ENCODE measurements at places on chromosomes 2 and 18. TPM values are rescaled to one million over a fixed set of nuclear protein-coding genes. Genes with fewer than 3 reads are reported as not detected.

DNA sequence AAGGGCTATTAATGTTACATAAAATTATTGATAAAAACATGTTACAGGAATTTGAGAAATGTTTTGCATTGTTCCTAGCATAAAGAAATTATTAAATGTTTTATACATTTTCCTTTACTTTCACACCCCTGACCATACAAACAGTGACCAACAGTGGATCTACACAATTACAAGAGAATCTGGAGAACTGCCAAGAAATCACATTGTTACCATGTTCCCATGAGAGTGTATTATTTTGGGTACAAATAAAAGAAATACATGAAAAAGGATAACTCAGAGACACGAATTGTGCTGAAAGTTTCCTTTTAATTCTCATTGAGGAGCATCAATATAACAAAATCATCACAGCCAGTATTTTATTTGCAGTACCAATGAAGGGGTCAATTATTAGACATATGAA is 150.1 kb downstream of the WDPCP start:
- no peak for DNase-seq

GRCh38 chr18:50454387-50454988 is 79.6 kb downstream of the SKA1 start:
- DNase-seq: no peak

GRCh38 chr2:83069724-83070123 is 1389.4 kb downstream of the SUCLG1 start:
- DNase-seq: no peak

GRCh38 chr2:23314687-23315086 is 70.3 kb upstream of the KLHL29 start:
- DNase-seq: no peak

Gene SPP2
- 0.30 TPM for polyA plus RNA-seq

Gene LINC00305
- not detected for polyA plus RNA-seq

Gene QPCT
- 0.06 TPM for polyA plus RNA-seq

DNA sequence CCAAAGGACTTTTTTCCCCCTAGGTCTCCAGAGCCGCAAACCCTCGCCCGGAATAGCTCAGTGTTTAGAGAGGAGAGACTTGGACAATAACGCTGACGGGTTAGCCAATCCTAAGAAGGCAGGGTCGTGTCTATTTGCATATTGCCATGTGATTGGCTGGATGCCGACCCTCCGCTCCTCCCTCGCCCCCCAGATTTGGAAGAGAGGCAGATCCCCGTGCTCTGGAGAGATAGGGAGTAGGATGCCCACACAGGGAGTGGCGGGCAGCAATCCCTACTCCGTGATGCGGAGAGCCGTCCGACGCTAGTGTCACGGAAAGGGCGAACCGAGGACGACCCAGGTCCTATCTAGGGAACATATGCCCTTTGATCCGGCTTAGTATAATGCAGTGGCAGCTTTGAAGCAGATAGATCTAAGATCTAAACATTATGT is 1.4 kb downstream of the WNT6 start:
- peak; percentile 92 for DNase-seq

DNA sequence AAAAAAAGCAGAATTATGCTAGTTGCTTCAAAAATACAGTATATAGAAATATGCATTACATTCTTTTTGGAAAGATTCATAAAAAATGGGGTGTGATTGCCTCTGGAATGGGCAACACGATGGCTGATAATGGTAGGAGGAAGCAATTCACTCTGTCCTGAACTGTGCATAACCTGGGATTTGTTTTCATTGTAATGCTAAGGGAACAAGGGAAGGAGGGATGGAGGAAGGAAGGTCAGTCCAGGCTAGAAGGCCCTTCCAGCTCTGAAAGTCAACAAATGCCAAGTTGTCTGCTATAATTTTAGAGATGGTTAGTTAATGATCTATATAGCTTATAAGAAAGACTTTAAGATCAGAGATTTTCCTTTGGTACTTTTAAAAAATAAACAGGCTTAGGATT is 40.8 kb downstream of the BUB1 start:
- DNase-seq: no peak

Gene FEV
- 1.2 TPM for polyA plus RNA-seq

DNA sequence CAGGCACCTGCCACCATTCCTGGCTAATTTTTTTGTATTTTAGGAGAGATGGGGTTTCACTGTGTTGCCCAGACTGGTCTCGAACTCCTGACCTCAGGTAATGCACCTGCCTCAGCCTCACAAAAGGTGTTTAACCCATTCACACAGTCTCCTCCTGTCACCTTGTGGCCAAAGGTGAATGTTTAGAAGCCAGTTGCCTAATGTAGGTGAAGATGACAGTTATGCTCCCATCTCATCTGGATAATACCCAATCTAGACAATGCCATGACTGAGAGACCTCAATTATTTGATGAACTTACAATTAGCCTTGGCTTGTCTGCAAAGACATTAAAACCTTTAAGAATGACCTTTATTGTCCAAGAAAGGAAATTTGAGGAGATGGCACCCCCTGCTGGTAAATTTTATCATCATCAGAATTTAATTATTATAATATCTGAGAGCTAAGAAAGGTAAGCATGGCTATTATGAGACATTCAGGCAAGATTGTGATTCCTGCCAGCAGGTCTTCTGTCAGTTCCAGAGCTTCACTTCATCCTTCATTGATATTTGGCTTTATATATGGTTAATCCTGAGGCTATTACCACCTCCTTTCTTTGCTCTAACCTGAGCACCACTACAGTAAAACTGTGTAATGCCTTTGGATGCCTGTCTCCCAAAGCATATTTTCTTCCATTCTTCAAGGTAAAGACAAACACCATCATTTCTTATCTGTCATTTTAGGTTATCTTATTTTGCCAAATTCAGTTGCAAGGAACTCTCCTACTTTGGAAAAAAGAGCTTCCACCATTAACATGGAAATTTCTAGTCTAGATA is 117.6 kb downstream of the FAM124B start:
- DNase-seq: peak; percentile 12

Gene PLCL1
- 10.3 TPM for polyA plus RNA-seq

Gene POMC
- polyA plus RNA-seq: not detected

Gene CD8B
- not detected for polyA plus RNA-seq

- DNase-seq: no peak
Observed at GRCh38 chr2:159292157-159292556, 5.7 kb upstream of the WDSUB1 start.

DNA sequence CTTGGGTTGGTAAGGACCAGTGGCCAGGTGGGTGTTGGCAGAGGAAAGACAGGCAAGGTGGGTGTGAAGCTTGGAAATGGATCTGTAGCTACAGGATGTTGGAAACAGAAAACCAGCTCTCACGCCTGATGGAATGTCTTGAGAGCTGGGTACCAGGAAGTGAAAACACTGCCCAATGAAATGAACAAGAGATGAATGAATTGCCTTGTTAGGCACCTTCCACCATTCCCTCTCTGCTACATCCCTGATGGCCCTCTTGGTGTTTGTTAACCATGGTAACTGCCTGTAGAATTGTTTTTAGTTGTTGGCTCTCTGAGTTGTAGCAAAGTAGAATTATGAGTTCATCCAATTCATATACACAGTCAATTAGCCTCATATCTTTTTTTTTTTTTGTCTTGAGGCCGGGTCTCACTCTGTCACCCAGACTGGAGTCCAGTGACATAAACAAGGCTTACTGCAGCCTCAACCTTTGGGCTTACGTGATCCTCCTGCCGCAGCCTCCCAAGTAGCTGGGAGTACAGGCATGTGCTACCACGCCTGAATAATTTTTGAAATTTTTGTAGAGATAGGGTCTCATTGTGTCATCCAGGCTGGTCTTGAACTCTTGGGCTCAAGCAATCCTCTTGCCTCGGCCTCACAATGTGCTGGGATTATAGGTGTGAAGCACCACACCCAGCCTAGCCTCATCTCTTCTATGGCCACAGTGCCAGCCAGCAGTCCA is 9.5 kb downstream of the KCMF1 start:
- no peak for DNase-seq

GRCh38 chr2:19009510-19009909 is 348.9 kb downstream of the OSR1 start:
- no peak for DNase-seq

Gene HAAO
- not detected for polyA plus RNA-seq

DNA sequence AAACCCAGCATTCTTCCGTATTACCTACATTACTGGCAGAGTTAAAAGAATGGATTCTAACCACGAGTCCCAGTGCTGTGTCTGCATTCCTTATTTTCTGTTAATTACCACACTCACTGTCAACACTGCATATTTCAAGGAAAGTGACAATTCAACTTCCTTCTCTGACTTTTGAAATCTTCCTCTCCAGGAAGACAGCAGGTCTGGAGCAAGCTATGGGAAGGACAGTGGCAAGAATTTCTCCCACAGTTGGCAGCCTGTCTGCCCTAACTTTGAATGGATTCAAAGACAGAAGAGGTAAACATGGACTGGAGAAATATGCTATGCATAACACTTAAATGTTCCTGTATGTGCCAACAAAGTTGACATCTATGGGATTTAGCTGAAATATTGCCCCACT is 700.5 kb upstream of the CHAC2 start:
- no peak for DNase-seq

DNA sequence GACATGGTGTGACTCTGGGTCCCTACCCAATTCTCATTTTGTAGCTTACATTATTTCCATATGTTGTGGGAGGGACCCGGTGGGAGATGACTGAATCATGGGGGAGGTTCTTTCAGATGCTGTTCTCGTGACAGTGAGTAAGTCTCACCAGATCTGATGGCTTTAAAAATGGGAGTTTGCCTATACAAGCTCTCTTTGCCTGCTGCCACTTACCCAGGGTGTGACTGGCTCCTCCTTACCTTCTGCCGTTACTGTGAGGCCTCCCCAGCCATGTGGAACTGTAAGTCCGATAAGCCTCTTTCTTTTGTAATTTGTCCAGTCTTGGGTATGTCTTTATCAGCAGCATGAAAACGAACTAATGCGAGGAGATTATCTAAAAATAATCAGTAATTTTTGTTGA is 1683.2 kb upstream of the SLC39A10 start:
- no peak for DNase-seq

Gene FNDC4
- 27.0 TPM for polyA plus RNA-seq

Gene TEX51
- polyA plus RNA-seq: not detected

GRCh38 chr2:158828378-158829164 is 33.5 kb downstream of the DAPL1 start:
- no peak for DNase-seq

Gene TBR1
- polyA plus RNA-seq: under 0.01 TPM

Gene SP100
- 50.6 TPM for polyA plus RNA-seq

DNA sequence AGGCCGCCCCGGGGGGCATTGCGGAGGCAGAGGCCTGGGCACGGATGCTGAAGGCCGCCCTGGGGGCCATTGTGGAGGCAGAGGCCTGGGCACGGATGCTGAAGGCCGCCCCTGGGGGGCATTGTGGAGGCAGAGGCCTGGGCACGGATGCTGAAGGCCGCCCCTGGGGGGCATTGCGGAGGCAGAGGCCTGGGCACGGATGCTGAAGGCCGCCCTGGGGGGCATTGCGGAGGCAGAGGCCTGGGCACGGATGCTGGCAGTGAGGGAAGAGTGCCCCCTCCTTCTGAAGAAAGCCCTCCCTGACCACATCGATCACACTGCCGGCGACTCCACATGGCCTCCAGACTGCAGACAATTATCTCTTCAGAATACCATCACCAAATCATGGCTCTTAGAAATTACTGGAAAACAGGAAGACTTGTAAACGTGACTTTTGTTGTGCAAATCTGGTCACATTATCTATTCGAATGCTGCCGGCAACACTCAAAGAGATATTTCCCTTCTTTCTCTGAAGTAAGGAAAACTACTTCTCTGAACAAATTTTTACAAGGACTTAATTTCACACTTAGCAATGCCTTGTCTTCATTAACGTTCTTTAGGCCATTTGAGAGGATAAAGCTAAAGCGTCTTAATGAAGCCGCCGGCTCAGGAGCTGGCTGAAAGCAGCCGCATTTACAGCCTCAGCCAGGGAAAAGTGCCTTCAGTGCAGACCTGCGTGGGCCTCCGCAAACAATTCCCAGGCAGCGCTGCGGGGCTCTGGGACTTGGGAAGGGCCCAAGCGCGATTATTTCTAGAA is 18.1 kb upstream of the SNTG2 start:
- DNase-seq: no peak

DNA sequence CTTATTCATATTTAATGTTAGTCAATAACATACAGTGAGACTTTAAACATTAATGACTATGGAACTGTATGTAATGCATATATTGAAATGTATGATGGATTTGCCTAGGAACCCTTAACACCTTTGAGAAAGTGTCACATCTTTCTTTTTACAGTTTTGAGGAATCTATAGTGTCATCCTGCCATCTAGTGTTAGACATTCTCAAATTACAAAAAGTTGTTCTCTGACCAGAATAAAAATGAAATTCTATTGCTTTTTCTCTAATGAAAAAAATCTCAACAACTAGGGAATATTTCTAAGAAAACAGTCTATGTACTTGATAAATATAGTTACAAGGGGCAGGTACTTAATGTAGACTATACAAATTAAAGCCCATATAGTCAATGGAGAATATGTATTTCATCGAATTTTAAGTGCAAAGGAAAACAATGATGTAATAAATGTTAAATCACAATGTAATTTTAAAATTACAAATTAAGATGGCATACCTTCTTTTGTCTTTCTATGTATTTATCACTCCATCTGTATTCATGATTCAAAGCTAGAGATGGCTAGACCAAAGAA is 5.1 kb upstream of the CALCRL start:
- peak; percentile 6 for DNase-seq

Gene CCDC150
- 4.6 TPM for polyA plus RNA-seq

GRCh38 chr18:1916869-1917523 is 654.3 kb downstream of the METTL4 start:
- DNase-seq: no peak

- no peak for DNase-seq
Observed at GRCh38 chr18:10169814-10170213, 256.0 kb downstream of the VAPA start.

Gene ALPP
- polyA plus RNA-seq: not detected

Gene CCDC85A
- 48.7 TPM for polyA plus RNA-seq

Gene MAP2
- 11.1 TPM for polyA plus RNA-seq

DNA sequence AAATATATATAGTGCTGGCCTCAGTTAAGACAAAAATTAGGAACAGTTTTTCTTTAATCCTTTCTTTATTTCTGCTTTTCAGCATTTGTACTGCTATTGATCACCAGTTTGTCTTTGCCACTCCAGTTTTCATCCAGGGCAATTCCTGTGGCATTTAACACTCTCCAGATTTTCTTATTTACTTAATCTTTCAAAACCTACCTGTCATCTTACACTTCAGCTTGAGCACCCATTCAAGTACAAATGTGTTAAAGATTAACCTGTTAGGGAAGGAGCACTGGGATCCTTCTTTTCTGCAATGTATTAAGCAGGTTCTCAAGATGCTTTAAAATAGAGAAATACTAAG is 101.8 kb upstream of the SCN1A start:
- DNase-seq: no peak

DNA sequence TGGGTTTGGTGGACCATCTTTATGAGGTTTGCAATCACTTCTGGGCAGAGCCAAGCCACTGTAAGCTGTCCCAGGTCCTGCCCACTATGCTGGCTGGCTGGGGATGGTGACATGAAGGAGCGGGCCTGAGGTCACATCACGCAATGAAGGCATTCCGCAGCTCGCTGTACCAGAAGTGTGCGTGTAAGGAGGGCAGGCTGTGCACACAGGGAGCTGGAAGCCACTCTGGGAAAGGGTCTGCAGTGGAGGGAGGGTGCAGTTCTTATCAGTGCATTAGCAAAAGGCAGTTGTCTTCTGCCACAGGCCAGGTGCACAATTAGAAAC is 16.7 kb upstream of the OTOS start:
- no peak for DNase-seq

Gene CCDC68
- polyA plus RNA-seq: not detected

Gene SPATA3
- not detected for polyA plus RNA-seq

Gene CCDC121
- polyA plus RNA-seq: 2.7 TPM
